ENCODE measurements at places on chromosomes 1 and 21.

GRCh38 chr1:25773441-25774125 is 26.4 kb upstream of the SELENON start:
- no peak for DNase-seq

DNA sequence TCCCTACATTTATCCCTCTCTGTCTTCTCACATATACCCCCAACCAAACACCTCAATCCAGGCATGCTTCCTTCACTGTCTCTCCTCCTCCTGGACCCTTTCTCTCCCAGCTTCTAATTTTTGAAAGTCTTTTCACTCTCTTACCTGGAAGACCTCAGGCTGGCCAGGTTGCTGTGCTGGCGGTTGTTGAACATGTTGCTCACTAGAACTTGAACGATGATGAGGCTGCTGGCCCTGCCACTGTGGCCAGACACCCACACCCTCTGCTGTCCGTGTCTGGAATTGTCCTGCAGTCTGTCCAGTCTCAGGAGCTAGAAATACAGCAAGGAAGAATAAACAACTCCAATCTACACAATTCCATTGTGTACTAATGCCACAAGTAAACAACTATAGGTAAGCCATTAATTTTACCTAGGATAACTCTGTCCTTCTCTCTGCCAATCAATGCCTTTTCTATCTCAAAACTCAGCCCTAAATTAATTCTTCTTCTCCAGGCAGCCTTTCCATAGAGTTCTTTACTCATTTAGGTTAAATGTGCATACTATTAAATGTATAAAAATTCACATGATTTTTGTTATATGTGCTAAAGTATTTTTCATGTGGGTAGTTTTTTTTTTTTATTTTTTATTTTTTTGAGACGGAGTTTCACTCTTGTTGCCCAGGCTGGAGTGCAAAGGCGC is 5.1 kb upstream of the CTSK start:
- no peak for DNase-seq

DNA sequence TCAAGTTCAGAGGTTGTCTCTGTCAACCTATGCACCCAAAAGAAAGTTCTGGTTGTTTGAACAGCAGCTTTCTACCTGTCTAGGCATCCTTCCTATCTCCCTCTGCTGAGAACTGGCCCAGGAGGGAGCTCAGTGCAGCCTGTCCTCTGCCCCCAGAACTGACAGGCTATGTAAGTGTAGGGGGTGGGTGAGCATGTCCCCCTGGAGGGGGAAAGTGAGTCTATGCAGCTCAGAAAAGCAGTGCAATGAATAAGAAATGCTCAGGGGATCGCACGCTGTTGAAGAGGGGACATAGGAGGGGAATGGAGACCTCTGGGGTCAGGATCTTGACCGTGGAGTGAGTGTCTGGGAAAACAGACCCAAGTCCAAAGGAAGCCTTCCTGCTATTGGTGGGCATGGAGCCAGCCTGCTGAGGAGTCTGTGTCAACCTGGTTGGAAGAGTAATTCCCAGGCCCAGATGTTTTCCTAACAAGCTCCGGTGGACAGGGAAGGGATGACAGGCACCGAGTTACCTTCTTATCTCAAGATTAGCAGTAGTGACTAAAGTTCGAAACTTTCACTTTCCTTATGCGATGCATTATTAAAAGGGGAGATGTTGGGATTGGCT is 26.1 kb upstream of the FHAD1 start:
- no peak for DNase-seq

- no peak for DNase-seq
These were observed 264.0 kb downstream of the CTH start for GRCh38 chr1:70674941-70675685.

GRCh38 chr1:53258216-53258615 is 19.9 kb upstream of the MAGOH start:
- DNase-seq = no peak

DNA sequence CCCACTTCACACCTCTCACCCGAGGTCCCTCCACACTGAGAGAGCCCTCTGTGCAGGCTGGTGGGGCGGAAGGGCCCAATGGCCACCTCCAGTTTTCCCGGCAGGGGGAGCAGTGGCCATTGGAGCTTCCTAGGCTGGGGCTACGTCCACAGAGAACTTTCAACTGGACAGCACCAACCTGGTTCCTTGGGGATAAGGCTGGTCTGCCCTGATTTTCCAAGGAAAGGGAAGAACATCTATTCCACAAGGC is 20.3 kb upstream of the LAPTM5 start:
- DNase-seq = no peak

DNA sequence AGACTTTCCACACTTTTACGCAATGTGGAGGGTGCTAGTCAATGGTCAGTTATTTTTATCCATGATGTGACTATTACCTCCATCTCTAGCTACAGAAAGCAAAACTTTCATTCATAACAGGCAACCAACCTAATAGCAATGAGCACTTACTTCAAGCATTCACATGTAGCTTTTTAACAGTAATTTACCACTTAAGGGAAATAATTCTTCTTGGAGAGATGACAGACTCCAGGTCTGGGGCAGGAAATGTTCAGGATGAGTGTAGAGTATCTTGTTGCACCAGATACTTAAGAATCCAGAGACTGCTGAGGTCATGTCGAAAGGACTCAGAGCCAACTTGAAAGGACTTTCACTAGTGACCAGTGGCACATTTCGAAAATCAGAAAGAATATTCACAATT is 347.6 kb downstream of the CHRM3 start:
- DNase-seq = no peak

DNA sequence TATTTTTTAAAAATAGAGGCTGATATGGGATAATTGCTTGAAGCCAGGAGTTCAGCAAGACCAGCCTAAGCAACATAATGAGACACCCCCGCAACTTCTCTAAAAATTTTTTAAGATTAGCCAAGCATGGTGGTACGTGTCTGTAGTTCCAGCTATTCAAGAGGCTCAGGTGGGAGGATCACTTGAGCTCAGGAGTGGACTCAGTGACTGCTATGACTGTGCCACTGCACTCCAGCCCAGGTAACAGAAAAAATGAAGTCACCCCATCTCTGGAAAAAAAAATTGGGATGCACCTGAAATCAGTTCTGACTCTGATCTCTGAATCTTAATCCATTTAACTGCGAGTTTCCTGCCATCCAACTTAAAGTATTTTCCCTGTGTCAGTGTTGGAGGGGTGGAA is 124.2 kb downstream of the MRPS6 start:
- DNase-seq = no peak

- DNase-seq = no peak
These were observed 27.6 kb upstream of the RGL1 start for GRCh38 chr1:183777328-183777727.

GRCh38 chr1:198986442-198986841 is 347.6 kb downstream of the PTPRC start:
- no peak for DNase-seq

GRCh38 chr1:228334954-228335353 is 71.7 kb downstream of the TRIM11 start:
- no peak for DNase-seq

- no peak for DNase-seq
These were observed 16.8 kb upstream of the JAK1 start for GRCh38 chr1:64983110-64983509.

DNA sequence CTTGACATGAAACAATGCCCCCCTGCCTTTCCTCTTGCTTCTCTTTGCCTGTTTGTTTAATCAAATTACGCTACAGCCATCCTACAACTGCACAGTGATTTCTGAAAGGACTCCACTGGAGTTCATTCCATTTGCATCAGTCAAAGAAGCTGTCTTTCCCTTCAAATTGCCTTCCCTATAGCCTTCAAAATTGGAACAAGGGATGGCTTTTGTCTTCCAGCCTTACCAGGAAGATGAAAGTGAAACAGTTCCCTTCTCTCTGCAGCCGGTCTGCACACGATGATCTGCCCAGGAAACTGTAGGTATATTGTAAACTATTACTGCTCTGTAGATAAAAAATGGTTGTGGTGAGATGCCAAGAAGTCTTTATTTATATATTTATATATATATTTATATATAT is 65.6 kb upstream of the ETS2 start:
- no peak for DNase-seq

- no peak for DNase-seq
These were observed 90.9 kb downstream of the TMEM200B start for GRCh38 chr1:29032841-29033240.

- no peak for DNase-seq
These were observed 750.9 kb downstream of the BRINP3 start for GRCh38 chr1:189726806-189727205.

DNA sequence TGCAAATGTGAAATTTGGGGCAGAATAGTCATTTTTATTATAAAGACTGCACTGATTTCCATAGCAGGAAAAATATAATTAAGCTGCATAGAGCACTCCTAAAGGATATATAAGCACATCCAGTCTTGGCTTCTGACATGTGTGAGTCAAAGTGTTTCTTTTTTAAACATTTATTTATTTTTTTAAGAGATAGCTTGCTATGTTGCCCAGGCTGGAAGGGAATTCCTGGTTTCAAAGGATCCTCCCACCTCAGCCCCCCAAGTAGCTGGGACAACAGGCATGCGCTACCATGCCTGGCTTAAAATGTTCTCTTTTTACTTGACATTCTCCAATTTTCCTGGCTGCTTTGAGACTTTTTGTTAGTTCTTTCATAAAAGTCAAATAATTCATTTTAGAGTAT is 126.1 kb downstream of the HMCN1 start:
- no peak for DNase-seq

DNA sequence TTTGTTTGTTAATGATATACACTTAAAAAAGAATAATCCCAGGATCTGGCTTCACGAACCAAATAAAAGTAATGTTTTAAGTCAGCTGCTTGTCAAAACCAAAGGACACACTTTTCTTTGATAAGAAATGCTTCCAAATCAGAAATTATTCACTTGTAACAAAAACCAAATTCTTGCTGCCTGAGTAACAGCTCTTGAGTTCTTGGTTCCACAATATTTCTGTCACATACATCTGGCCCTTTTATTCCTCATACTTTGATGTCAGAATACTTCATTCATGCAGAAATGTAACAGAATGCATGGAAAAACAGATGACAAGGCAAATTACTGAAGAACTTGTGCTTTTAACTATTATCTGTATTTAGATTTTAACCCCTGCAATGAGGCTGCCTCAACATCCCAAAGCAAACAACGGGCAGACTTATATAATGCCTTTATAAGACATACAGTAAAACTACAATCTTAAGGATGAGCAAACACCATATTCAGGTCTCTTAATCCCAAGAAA is 1.5 kb downstream of the VAMP4 start:
- DNase-seq = no peak

- no peak for DNase-seq
These were observed 687 bp downstream of the TGFBR3 start for GRCh38 chr1:91885213-91885715.

DNA sequence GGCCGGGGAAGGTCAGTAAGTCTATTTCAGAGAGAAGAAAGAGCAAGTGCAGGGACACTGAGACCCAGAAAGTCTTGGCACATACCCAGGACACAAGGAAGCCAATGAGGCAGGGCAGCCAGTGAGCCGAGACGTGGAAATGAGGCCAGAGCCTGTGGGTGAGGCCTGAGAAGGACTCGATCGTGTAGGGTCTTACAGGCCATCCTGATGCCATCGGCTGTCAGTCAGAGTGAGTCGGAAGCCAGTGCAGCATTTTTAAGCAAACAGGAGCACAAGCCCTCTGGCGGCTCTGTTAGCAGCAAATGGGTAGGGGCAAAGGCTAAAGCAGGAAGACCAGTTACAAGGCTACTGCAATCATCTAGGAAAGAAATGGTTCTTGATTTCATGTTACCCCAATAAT is 6.1 kb upstream of the GJB3 start:
- DNase-seq = no peak

DNA sequence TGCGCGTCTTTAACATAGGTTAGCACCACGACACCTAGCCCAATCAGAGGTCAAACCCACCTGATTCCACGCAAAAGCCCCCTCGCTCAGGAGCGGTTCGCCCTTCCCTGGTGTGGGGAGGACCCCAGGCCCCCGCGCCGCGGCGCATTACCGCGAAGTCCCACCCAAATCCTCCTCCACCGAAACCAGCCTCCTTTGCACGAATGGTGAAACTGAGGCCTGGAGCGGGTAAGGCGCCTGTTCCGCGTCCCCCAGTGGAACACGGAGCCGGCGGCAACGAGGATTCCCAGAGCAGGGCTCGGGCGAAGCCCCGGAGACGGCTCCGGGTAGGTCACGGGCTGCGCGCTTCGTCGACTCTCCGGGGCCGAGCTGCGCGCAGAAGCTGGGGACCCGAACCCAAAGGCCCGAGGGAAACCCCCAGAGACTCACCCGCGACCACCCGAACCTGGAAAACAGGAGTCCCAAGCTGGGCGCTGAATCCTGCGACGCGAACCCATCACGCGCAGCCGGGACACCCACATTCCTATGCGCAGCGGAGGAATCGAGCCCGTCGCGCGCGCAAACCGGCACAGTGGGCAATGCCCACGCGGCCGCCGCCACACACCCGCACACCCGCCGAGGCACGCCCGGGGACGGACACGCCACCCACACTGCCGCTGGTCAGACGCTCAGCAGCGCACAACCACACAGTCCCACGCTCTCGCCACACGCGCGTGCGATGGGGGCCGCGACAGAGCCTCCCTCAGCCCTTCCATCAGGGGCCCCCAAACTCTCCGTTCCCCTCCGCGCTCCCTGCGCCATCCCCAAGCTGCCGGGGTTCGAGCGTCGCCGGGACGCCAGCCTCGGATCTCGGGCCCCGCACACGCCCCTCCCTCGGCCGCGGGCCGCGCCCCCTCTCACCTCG is 507 bp downstream of the GLIS1 start:
- DNase-seq = no peak

DNA sequence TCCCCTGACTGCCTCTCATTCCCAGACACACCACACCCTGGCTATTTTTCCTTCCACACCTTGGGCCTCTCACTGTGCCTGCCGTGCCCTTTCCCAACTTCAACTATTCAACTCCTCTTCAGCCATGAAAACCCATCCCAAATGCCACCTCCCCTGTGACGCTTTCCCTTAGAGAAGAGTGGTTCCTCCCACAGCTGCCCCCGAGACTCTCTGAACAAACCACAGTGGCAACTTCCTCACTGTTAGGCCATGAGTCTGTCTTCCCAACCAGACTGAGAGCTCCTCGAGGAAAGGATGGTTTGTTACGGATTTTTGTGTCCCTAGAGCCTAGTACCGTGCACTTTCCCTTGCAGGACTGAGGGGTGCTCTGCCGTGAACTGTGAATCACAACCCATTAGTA is 59.2 kb downstream of the LRRN2 start:
- no peak for DNase-seq

DNA sequence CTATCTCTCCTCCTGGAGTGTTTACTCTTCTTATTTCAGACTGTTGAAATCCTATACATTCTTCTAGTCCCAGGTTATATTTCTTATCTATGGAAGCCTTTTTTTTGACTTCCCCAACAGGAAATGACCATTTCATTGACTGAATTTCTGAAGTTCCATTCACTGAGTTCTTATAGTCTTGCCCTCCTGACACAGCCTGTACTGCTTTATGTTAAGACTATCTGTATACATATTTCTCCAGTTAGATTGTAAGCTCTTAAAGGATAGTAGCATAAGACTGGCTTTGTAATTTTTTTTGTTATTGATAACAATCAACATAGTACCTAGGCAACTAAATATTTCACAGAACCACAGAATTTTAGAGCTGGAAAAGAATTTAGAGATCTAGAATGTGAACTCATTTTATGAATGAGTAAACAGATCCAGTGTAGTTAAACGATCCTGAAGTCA is 14.9 kb upstream of the MACF1 start:
- no peak for DNase-seq

GRCh38 chr1:216815260-216816131 is 92.3 kb upstream of the ESRRG start:
- DNase-seq = no peak

- no peak for DNase-seq
These were observed 141.8 kb downstream of the TTLL7 start for GRCh38 chr1:83857103-83857502.

Data from activated CD8-positive, alpha-beta memory T cell treated with anti-CD3 and anti-CD28 coated beads for 4 hours (primary cell).